ENCODE measurements at places on chromosomes 1 and 21.

DNA sequence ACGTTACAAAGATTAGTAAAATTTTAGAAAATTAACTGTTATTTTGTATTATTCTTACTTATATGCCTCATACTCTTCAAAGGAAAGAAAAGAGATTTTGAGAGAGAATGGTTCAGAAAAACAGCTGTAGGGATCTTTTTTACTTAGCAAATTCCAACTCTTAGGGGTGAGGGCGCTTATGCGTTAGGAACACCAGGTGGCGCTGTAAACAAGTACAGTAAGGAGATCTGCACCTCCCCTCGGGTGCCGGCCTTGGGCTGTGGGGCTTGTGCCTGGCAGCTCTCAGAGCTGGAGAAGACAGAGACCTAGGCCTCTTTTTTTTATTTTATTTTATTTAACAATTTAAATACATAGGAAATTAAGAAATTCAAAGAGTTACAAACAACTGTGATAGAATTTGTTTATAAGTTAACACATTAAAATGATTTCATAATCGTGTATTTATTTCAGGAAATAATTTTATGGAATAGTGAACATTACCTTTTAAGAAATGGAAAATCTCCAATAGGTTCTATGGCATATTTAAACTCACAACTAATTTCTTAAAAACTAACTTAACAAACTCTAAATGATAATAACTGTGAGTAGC, 32.6 kb downstream of the UTP25 start:
- peak; percentile 90 for DNase-seq

- no peak for DNase-seq
Measured at GRCh38 chr1:180911640-180912191, 981 bp upstream of the KIAA1614 start.

DNA sequence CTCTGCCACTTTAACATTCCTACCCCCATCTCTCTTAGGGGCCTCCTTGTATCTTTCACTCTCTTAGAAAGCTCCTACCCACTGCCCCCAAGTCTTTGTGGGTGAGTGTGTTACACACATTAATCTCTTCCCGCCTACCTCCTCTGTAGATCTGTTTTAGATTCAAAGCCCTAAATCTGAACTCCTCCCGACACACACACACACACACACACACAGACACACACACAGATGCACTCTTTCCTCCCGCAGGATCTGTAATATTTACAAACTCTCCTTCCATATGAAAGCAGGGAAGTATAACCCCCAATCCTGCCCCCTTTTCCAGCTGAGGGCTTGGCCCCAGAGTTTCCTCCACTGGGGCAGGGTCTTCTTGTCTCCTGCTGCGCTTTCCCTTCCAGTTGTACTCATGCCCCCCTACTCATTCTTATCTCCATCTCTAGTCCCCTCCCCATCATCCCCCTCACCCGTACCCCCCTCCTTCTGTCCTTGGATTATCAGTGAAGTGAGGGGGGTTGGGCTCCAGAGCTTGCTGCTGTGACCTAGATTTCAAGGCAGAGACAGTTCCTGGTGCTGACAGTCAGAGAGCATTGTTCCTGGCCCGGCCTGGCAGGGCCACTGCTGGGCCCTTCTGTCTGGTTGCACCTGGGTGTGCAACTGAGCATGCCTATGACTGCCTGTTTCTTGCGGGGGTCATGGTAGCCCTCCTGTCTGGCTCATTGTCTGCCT, 4.3 kb downstream of the PEA15 start:
- DNase-seq, result no peak

DNA sequence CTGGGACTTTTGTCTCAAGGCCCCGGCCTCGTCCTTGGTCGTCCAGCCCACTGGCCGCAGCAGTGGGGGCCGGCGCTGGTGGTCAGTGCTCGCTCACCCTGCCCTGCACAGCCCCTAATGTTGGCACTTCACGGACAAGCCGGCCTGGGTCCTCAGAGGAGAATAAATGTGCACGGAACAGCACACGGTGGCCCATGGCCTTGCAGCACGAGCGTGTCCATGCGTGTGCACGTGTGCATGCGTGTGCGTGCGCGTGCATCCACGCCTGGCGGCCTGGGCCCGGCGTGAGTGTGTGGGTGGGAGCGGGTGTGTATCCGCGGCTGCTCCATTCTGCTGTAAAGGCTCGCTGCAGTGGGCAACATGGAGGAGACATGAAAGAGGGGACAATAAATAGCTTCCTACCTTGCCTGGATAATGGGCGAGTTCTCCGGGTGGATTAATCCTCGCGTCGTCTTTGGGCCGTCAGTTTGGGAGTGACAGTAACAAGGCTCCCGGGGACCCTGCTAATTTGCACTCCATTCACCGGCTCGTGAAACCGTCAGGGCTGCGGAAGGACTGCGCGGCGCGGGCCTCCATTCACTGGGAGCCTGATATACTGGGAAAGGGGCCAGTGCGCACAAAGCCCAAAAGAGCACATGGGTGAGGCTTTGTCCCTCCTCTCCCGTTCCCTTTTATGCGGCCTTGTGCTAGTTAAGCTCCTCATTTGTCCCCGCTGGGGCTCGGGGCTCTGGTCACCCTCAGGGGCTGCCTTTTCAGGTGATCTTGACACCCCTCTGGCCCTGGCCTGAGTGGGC, 142.8 kb downstream of the PRDM16 start:
- no peak for DNase-seq

- DNase-seq, result no peak
Measured at GRCh38 chr1:98921817-98922216, 82.8 kb downstream of the PLPPR5 start.

DNA sequence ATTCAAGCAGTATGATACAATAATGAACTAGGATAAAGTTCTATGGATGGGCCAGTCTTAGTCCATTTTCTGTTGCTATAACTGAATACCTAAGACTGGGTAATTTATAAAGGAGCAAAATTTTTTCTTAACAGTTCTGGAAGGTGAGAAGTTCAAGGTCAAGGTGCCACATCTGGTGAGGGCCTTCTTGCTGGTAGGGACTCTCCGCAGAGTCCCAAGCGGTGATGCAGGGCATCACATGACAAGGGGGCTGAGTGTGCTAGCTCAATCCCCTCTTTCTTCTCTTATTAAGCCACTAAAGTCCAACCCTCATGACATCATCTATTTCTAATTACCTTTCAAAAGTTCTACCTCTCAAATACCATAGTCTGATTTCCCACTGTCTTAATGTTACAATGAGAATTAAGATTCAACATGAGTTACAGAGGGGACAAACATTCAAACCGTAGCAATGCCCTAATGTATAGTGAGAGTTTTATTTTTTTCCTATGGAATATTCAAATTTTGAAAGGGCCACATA, 92.2 kb upstream of the QSOX1 start:
- no peak for DNase-seq

DNA sequence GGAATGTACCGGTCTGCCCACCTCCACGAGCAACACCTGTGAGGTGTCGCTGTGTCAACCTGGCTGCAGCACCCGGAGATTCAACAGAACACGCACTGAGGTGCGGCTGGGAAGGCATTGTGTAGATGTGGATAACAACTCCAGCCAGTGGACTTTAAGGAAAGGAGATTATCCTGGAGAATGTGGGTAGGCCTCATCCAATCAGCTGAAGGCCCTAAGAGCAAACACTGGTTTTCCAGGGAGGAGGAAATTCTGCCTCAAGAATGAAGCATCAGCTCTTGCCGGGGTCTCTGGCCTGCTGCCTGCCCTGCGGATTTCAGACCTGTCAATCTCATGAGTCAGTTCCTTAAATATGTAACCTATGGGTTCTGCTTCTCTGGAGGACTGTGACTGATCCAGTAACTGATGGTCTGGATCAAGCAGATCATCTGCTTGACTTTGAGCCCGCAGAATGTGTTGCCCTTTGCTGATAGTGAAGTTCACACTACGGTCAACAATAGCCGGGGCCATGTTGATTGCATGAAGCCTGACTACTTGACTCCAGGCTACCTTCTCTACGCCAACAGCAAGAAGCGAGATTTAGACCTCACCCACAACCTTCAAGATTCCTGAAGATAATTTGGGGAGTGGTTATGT, 15.9 kb upstream of the PRDM15 start:
- DNase-seq, result no peak

- DNase-seq, result no peak
Measured at GRCh38 chr1:97827887-97828286, 92.9 kb downstream of the DPYD start.
